ENCODE measurements at places on chromosomes 1 and 21.

GRCh38 chr1:88327391-88328267, 356.4 kb upstream of the PKN2 start:
- DNase-seq: no peak

DNA sequence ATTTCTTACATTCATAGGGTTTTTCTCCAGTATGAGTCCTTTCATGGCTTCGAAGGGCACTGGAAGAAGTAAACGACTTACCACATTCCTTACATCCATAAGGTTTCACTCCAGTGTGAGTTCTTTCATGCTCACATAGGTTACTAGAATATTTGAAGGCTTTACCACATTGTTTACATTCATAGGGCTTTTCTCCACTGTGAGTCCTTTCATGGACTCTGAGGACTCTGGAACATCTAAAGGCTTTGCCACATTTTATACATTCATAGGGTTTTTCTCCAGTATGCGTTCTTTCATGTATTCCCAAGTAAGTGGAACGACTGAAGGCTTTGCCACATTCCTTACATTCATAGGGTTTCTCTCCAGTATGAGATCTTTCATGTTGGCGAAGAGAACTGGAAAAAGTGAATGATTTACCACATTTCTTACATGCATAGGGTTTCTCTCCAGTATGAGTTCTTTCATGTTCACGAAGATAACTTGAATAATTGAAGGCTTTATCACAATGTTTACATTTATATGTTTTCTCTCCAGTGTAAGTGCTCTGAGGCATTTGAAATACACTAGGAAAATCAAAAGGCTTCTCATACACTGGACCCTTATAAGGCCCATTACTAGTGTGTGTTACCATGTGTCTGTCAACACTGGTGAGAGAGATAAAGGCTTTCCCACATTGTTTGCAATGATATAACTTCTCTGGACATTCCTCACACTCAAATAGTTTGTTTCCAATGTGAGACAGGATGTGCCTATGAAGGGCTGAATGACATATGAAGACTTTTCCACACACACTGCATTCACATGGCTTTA, 29.9 kb upstream of the ZNF695 start:
- no peak for DNase-seq

DNA sequence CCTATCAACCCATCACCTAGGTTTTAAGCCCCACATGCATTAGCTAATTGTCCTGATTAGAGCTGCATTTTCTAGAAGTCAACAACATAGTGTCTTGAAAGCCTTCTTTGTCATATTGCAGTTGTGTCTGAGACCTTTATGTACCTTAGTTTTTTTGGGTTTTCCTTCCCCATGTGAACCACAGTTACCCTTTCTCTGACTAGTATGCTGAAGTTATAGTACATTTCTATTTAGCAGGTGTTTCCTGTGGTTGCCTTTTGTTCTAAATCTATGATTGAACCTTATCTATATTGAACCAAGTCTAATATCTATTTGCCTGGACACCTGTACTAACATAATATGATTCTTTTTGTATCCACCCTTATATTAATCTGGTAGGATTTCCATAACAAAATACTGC, 135.6 kb downstream of the ST6GALNAC3 start:
- DNase-seq: no peak

GRCh38 chr1:119587341-119587740, 60.7 kb downstream of the ZNF697 start:
- DNase-seq: no peak

DNA sequence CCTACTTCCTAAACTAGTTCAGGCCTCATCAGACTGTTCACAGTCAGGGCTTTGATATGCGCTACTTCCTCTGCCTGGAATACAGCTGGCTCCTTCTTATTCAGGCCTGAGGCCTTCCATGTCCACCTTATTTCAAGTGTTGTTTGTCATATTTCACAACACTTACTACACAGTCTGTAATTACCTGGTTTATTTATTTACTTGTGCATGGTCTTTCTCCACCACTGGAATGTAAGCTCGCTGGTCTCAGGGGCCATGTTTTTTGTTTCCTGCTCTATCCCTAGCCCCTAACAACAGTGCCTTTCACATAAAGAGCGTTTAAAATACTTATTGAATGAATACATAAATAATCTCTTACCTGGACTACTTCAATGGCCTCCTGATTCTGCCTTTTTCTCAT, 4.6 kb upstream of the SRSF4 start:
- no peak for DNase-seq

DNA sequence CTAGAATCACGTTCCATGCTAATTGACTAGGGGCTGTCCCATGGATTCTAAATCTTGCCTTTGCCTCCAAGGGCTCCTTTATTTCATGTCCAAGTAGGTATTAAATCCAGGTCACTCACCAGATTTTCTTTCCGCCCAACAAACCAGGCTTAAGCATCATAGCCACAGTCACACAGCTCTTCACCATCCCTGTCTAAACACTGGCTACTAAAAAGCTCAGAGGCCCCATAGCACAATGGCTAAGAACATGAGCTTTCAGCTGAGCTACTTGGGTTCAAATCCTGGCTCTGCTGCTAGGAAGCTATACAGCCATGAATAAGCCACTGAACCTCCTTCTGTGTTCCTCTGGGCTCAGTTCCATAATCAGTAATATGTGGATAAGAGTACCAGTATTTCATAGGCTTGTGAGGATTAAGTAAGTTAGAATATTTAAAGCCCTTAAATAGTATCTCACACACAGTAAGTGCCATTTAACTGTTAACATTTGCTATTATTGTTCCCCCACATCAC, 277.2 kb upstream of the GJB5 start:
- DNase-seq: no peak

DNA sequence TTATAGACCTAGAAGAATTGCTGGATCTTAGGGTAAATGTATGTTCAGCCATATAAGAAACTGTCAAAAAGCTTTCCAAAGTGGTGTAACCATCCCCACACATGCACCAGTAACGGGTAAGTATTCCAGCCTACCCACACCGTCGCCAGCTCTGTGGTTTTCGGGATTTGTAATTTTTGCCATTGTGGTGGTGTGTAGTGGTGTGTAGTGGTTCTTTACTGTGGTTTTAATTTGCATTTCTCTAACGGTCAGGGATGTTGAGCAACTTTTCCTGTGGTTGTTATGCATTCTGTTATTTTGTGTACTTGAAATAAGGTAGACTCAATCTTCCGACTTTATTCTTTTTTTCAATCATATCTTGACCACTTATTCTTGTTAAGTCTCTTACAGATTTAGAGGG, 342.4 kb upstream of the AJAP1 start:
- DNase-seq: no peak

GRCh38 chr1:239386453-239387303, at the start of gene CHRM3:
Gene CHRM3 (plus strand): TSS chr1:239386568. CDS start chr1:239907452, 520,884 bp downstream.
- DNase-seq: no peak

GRCh38 chr1:86841116-86841515, 72.8 kb downstream of the SELENOF start:
- DNase-seq: no peak

DNA sequence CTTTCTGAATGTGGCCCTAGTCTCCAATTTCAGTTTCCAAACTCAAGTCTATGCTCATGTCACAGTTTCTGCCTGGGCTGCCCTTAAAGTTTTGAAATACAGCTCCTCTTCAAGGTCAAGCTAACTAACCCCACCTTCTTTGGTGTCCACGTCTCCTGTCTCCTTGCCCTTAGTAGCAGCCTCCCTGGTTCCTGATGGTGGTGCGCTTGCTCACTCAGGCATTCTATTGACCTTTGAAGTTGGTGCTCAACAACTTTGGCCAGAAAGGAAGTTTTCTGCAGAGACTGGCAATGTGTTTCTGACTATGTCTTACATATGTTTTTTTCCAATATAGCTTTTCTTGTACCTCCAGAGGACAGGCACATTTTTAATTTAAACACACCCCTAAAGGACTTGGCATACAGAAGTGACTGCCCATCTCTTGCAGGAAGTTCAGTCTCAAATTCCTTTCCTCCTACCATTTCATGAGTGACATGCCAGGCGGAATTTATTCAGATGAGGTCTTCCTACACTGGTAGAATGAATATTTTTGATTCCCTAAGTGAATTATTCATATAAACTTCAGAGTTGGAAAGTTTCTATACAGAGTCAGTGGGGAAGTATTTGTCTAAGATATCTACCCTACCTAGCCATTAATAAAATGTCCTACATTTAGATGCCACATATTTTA, 364.3 kb upstream of the USP24 start:
- no peak for DNase-seq

DNA sequence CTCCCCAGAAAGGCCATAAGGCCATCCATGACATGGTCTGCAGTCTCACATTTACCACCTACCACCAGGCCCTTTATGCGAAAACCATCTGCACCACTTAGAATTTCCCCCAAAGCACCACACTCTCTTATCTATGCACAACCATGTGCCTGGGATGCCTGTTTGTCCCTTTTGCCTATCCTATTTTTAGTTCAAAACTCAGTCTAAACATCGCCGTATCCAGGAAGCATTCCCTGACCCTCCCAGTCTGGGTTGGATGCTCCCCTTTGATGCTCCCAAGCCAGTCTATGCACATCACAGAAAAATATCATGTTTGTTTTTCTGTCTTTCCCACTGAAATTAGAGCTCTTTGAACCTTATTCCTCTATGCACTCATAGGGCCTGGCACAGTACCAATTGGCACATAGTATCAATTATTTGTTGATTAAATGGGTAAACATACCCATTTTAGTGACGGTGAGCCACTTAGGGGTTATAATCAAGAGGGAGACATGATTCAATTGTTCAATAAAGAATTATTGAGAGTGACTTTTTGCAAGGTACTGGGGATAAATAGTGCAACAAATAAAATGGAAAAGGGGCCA, 6.7 kb downstream of the MPL start:
- no peak for DNase-seq

GRCh38 chr1:4046836-4047461, 146.9 kb upstream of the C1orf174 start:
- no peak for DNase-seq

DNA sequence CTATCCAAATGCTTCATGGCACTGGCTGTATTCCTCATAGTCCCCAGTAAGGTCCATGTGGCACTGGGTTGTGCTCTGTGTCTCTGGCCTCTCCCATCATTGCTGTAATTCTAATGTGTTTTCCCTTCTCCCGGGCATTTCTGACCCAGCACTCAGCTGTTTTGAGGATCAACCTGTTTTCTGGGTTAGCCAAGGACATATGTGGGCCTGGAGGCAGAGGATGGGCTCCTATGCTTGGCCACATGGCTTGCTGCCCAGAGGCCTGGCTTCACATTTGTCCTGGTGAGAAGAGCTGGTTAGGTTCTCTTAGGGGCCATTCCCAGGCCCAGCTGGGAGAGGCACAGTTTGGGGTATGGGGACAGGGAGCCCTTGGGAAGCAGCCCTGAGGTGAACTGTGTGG, 103.1 kb downstream of the FAM78B start:
- no peak for DNase-seq

GRCh38 chr1:17999884-18000283, 107.7 kb upstream of the IGSF21 start:
- no peak for DNase-seq

GRCh38 chr1:96372881-96373280, 348.7 kb upstream of the PTBP2 start:
- DNase-seq: no peak

DNA sequence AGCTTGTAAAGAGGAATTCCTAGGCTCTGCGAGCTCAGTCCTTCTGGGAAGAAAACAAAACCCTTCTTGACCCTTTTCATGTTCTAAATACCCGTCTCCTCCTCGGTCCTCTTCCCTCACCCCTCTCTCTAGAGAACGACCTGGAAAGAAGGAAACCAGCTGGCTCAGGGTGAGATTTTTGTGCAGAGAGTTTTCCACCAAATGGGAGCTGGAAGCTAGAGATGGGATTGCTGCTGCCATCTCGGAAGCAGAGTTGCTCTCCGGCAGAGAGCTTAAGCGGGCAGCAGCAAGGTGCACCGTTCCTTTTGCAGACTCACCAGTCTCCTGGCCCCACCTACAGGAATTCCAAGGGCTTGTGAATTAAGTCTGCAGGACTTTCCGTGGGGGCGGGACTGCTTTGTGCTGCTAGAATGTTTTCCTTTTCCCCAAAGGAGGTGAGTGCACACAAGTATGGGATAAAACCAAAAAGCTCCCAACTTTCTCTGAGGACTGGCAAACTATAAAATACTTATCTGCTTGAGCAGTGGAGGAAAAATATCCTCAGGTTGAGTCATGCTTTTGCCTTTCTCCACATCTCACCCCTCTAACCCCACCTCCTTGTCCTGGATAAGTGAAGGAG, 29.1 kb upstream of the KIAA0040 start:
- no peak for DNase-seq

DNA sequence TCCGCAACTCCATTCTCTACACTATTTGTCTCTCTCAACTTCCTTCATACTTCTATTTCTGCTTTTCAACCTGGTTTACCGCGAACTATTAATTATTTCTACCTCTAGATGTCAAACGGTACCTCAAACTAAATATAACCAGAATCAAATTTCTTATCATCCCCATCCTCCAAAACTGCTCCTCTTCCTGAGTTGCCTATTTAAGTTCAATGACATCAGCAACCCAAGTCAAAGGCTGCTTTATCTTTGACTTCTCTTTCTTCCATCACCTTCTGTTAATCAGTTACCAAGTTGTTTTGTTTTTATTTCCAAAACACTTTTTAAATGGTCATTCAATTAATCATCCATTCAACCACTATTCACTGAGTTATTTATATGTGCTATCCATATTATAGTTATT, 171.9 kb downstream of the COL24A1 start:
- no peak for DNase-seq

DNA sequence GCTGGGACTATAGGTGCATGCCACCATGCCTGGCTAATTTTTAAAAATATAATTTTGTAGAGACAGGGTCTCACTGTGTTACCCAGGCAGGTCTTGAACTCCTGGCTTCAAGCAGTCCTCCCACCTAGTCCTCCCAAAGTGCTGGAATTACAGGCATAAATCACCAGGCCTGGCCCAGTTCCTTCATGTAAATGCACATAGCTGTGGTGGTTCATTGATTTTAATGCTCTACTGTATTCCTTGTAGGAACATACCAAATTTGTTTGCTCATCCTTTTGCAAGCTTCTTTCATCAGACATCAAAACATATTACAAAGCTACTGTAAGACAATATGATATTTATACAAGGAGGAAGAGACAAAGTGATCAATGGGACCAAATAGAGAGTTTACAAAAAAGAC, 237.5 kb upstream of the ESRRG start:
- no peak for DNase-seq
